HS-5 (cell line): ENCODE measurements at places on chromosomes 3 and 15.
A peak's percentile ranks its signal among the peaks of the same experiment; 100 is the strongest.

DNA sequence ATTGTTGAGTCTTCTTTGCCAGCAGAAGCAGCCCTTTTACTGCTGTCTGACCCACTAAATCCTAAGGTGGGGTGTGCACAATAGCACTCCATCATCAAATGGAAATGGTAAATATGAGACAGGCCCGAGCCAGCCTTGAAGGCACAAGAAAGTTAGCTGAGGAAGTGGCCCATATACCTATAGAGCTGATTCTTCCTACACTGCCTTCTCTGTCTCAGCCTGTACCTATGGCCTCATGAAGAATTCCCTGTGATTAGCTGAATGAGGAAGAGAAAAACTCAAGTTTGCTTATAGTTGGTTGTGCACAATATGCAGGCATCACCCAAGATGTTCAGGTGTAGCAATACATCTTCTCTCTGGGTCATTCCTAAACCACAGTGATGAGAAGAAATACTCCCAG is 31.7 kb upstream of the XCR1 start:
- DNase-seq = no peak

DNA sequence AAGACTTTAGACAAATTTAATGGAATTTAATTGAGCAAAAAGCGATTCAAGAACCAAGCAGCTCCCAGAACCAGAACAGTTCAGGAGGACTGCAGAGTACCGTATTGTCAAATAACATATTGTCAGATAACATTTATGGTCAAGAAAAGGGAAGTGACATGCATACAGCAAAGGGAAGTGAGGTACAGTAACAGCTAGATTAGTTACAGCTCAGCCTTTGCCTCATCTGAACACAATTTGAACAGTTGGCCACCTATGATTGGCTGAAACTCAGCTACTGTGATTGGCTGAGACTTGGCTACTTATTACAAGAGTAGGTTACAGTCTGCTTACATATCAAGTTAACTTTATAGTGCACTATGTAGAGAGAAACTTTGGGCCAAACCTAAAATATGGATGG is 21.9 kb downstream of the ZFAND6 start:
- no peak for DNase-seq

- DNase-seq = no peak
Measured at GRCh38 chr3:23996095-23996524, 51.0 kb downstream of the NR1D2 start.

- DNase-seq = no peak
Measured at GRCh38 chr3:171525437-171525836, 65.2 kb upstream of the TNIK start.

DNA sequence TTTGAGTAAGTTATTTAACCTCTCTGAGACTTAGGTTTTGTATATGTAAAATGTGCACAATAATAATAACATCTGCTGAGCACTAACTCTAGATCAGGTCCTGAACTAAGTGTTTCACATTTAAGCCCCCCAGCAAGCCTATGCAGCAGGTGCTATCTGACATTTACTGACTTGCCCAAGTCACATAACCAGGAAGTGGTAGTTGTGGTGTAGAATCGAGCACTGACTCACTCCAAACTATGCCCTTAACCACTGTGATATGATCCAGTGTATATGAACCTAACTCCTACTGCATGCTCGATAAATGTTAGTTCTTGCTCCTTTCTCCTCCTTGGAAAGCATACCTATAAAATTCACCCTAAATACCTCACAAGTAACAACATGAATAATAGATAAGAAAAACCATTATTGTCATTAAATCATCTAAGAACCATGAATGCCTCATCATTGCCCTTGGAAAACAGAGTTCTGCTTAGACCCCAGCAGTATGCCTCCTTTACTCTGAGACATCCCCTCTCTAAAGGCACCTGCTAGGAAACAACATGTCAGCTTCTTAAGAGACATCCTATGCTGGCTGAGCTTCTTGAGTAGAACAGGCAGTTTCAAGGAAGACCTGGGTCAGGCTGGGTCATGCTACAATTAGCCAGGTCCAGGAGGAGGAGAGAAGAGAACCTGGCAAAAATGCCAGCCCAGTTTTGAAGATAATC is 3.0 kb upstream of the SHC4 start:
- peak; percentile 42 for DNase-seq

GRCh38 chr3:74491874-74492273 is 122.6 kb downstream of the CNTN3 start:
- DNase-seq = no peak

DNA sequence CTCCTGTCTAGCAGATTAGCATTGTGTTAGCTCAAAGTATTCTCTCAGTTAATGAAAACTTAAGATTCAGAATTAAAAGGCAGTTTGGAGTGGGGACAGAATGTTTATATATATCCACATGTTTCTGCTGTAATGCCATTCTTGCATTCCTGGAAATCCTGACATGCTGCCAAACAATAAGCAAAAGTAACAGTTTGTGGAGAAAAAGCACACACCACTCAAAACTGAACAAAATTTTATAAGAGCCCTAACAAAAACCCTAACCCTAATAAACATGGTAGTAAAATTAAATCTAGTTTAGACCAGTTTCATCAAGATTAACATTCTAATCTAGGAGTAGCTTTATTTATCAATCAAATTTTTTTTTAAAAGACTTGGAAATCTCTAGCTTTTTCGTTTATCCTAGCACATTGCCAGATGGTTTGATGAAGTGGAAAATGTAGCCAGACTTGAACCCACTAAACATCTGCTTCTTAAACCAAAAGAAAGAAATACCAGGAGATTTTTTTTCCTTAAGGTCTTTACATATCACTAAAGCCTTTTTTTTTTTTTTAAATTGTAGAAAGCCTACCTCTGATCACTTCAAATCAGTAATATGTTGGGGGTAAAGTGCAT is 3.7 kb downstream of the TCAIM start:
- no peak for DNase-seq

- no peak for DNase-seq
Measured at GRCh38 chr3:177069514-177070329, 127.6 kb downstream of the TBL1XR1 start.

- DNase-seq = no peak
Measured at GRCh38 chr15:61205346-61205921, 23.7 kb downstream of the RORA start.

DNA sequence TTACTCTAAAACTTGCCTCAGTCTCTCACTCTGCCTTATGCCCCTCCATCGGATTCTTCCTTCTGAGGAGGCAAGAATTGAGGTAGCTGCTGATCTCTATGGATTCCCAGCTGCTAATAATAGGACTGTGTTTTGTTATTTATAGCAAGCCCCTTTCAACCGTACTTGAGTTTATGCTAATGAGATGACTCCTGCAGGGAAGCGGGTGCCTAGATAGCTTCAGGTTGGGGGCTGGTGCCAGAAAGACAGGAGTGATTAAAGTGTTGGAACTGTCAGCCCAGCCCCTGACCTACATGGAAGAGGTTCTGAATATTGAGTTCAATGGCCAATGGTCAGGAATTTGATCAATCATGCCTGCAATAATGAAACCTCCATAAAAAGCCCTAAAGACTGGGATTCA is 21.8 kb upstream of the LIMD1 start:
- no peak for DNase-seq

DNA sequence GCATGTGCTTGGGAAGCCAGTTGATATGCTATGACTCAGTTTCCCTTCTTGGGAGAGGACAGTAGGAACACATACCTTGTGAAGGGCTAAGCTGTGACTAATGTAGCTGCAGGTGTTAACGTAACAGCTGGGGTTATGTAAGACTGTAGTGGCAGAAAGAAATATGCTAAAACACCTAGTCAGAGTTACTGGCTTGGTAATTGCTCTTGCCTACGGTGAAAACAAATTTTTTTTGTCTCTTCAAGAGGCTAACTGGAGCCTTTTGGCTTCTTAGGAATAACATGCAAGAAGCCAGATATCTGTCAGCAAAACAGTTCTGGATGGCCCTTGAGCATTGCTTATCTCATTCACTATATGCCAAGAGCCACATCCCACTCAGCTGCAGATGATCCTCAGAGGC is 1.4 kb downstream of the MAPKBP1 start:
- no peak for DNase-seq

GRCh38 chr3:11389386-11390268 is 117.4 kb downstream of the ATG7 start:
- DNase-seq = no peak

DNA sequence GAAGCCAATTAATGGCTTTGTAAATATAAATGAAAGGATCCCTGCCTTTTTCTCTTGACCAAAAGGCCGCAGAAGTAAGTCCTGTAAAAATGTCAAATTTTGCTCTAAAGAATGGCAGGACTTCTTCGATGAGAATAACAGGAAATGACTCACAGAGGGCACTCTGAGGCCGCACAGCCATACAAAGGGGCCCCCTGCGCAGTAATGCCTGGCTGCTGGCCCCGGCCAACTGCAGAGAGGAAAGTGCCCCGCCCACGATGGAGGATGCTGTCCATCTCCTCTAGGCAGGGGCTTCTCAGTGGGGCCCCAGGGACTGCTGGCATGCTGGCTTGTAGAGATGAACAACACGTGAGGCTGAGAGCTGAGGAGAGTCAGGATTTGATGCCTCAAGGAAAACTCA is 18.1 kb upstream of the SCN10A start:
- DNase-seq = peak; percentile 62

DNA sequence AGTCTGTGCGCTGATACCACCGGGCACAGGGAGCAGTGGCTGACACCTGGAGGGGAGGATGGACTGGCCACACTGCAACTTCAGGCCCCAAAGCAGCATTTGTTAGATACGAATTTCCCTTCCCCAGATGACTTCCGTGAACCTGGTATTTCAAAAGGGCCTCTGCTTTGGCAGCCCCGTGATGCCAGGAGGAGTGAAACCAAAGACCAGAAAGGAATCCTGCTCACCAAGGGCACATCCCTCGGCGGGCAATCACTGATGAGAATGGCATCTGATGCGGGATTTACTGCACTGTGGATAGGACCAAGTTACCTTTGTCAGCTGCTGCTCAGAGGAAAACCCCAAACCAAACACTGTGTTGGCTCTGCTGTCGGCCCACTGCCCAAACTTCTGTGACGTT is 65.5 kb downstream of the WHAMM start:
- DNase-seq = no peak

GRCh38 chr3:101695779-101696372 is 9.4 kb upstream of the RPL24 start:
- no peak for DNase-seq

GRCh38 chr3:193787496-193787870 is 194.5 kb downstream of the OPA1 start:
- DNase-seq = no peak

DNA sequence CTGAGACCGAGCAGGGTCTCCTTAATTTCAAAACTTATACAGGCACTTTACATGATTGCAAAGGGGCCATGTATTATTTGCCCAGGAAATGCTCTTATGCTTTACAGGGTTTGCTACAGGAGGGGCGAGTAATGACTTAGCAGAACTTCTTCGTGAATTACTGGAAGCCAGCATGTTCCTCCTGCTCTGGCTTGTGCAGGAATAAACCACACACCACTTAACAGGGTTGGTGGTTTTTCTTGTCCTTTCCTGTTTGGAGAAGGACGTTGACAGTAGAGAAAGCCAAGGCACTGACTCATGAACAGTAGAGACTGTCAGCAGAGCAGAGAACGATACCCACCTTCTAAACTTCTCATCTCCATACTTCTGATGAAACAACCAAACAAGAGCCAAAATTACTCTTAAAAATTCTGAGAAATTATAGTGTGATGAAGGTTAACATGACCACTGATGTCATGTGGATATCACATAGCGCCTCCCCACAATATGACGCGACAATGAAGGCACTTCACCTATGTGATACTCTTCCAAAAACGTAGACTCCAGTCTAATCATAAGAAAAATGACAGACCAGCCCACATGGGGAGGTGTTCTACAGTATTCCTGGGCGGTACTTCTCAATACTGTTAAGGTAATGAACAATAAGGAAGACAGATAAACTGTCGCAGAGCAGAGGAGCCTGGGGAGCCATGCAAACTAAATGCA is 24.7 kb upstream of the MCTP2 start:
- no peak for DNase-seq

DNA sequence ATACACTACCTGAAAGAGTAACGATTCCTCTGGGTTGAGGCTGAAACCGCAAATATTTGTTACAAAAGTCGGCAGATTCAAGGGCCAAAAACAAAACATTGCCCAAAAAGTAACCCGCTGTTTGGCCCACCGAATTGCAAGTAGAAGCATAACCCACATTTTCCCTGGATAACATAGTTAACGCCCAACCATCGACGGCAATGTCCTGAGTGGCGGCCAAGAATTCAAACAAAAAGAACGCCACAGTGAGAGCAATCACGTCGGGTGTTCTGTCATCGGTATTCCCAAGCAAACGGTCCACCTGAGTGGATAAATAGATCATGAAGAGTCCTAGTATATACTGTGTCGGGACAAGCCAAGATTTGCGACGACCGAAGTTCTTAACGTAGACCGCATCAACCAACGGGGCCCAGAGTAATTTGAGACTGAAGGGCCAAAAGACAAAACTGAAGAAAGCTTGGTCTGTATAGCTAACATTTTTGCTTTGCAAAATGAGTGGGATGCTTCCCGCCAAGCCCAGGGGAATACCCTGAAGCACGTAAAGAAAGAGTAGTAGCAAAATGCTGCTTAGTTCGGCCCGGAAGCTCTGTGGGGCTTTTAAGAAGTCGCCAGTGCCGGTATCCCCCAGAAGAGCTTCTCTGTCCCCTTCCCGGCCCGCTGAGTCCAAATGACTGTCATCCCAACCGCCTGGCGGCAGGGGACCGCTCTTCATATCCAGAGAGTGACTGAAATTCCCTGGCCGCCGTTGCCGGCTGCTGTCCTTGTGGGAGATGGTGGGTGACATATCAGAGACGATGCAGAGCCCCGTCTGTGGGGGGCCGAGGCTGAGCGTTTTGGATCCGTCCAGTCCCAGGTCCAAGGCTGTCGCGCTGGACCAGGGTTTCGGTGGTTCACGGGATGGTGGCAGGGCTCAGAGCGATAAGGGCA is 750 bp downstream of the SLC33A1 start:
- no peak for DNase-seq

DNA sequence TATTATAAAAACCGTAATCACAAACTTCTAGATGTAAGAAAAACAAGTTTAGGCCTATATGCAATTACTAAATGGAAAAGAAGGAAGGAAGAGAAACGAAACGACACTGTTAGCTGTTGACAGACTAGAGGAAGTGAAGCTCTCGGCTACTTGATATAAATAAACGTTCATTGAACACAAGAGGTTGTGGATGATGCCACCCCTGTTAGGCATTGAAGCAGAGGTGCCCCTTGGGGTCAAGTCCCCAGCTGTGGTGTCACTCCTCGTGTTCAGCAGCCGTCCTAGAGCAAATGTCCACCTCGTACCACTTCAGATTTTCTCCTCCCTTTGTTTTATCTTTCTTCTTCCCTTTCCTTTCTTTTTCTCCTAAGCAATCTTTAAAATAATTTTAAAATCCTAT is 146.5 kb upstream of the UBE2E1 start:
- DNase-seq = no peak

DNA sequence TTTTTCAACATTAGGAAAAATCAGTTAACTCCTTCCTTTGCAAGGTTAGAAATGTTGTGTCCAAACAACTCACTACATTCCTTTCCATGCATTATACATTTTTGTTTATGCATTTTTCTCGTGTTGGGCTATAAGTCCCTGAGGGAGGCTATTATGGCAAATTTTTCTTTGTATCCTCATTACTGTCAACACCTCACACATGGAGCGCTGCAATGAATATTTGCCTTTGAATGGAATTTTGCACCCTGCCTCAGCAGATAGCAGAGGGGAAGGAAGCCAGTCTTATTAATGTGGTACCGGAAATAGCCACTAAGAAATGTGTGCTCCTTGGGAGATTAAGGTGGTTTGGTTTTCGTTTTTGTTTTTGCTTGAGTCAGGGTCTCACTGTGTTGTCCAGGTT is 134.7 kb downstream of the THSD4 start:
- DNase-seq = no peak

GRCh38 chr3:60931452-60931851 is 319.8 kb downstream of the FHIT start:
- no peak for DNase-seq

GRCh38 chr3:81620849-81621248 is 140.6 kb downstream of the GBE1 start:
- DNase-seq = no peak
